ENCODE measurements at places on chromosomes 2 and 18. TPM values are rescaled to one million over a fixed set of nuclear protein-coding genes. Genes with fewer than 3 reads are reported as not detected.

Gene ANKRD30B
- polyA plus RNA-seq = 0.10 TPM

DNA sequence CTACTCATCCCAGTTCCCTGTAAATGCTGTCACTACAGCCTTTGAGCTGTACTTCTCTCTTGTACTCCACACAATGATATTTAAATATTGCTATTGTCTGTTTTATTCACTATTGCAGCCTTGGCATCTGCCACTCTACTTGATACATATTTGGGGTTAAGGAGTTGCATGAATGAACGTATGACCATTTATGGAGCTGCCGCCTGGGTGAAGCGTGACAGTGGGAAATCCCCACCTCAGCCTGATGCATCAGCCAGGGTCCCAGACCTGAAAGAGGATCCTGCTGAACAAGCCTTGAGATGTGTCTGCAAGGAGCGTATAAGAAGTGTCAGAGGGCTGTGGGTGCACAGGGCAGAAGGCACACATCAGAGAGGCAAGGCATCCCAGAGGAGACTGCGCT is 39.1 kb downstream of the MRPL35 start:
- DNase-seq = no peak
- H3K27me3 ChIP-seq = no peaks in the 10 kb centered on the region
- no peak overlapping the region for H3K27ac ChIP-seq
- no peaks in the 10 kb centered on the region for H3K4me1 ChIP-seq

Gene ALKAL2
- polyA plus RNA-seq = 4.4 TPM

GRCh38 chr2:218179782-218180181 is 13.0 kb upstream of the CXCR1 start:
- no peak overlapping the region for H3K4me3 ChIP-seq
- DNase-seq = no peak
- H3K36me3 ChIP-seq = no peaks in the 10 kb centered on the region
- peak overlapping the region; percentile 70 for H3K27ac ChIP-seq
- H3K4me1 ChIP-seq = peaks cover 22% of the 10 kb centered on the region

GRCh38 chr18:13577091-13577697 is 149.2 kb downstream of the FAM210A start:
- H3K4me1 ChIP-seq = no peaks in the 10 kb centered on the region
- H3K27ac ChIP-seq = no peak overlapping the region
- DNase-seq = no peak
- no peaks in the 10 kb centered on the region for H3K27me3 ChIP-seq

- H3K4me3 ChIP-seq = no peak overlapping the region
- H3K36me3 ChIP-seq = no peaks in the 10 kb centered on the region
- no peaks in the 10 kb centered on the region for H3K4me1 ChIP-seq
- H3K27ac ChIP-seq = no peak overlapping the region
- no peaks in the 10 kb centered on the region for H3K27me3 ChIP-seq
Observed at GRCh38 chr2:60706021-60706420, 50.0 kb upstream of the PAPOLG start.

- no peaks in the 10 kb centered on the region for H3K4me1 ChIP-seq
- no peak overlapping the region for H3K27ac ChIP-seq
- H3K4me3 ChIP-seq = no peak overlapping the region
- no peaks in the 10 kb centered on the region for H3K36me3 ChIP-seq
Observed at GRCh38 chr2:217632043-217632442, 370.8 kb downstream of the TNS1 start.

GRCh38 chr2:20647211-20647610 is 3.7 kb downstream of the HS1BP3 start:
- no peaks in the 10 kb centered on the region for H3K27me3 ChIP-seq
- peaks cover 27% of the 10 kb centered on the region for H3K4me1 ChIP-seq
- H3K36me3 ChIP-seq = peaks cover 35% of the 10 kb centered on the region

Gene MREG
- 5.5 TPM for polyA plus RNA-seq

DNA sequence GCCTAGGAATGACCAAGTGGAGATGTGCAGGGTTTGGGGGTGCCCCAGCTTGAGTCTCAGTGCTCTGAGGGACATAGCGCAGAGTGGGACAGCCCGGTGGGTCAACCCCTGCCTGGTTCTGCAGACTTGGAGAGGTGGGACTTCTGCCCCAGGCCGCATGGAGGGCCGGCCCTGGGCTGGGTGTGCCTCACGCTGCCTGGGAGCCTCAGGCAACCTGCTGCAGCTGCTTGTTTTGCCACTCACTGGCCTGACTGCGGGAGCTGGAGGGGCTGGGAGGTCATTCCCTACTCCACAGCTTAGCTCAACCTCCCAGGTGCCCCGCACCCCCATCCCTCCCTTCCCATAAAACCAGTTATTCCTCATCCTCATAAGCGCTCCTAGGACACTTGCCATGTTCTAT is 33.1 kb downstream of the ODC1 start:
- peaks cover 18% of the 10 kb centered on the region for H3K36me3 ChIP-seq
- H3K4me1 ChIP-seq = peaks cover 36% of the 10 kb centered on the region
- no peak overlapping the region for H3K4me3 ChIP-seq
- no peaks in the 10 kb centered on the region for H3K27me3 ChIP-seq

GRCh38 chr2:29603341-29603740 is 318.0 kb downstream of the ALK start:
- no peaks in the 10 kb centered on the region for H3K4me1 ChIP-seq
- no peaks in the 10 kb centered on the region for H3K36me3 ChIP-seq
- no peak overlapping the region for H3K4me3 ChIP-seq
- no peak for DNase-seq

DNA sequence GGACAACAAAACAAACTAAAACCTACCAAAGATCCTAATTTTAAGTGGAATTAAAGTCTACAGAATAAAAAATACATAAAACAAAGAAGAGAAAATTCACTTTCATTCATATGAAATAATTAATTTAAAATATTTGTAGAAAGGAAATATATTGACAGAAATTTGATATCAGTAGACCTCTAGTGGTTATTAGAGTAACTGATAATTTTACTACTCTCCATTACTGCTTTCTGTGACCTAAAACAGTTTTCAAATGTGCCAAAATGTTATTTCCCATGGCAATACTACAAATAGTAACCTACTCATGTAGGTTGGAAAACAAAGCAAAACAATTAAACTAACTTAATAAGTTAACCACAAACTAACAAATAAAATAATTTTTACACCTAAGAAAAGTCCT is 147.1 kb downstream of the NOL4 start:
- H3K4me3 ChIP-seq = no peak overlapping the region
- H3K4me1 ChIP-seq = no peaks in the 10 kb centered on the region
- no peaks in the 10 kb centered on the region for H3K36me3 ChIP-seq
- H3K27ac ChIP-seq = no peak overlapping the region
- DNase-seq = no peak

Gene DAW1
- polyA plus RNA-seq = 0.79 TPM

DNA sequence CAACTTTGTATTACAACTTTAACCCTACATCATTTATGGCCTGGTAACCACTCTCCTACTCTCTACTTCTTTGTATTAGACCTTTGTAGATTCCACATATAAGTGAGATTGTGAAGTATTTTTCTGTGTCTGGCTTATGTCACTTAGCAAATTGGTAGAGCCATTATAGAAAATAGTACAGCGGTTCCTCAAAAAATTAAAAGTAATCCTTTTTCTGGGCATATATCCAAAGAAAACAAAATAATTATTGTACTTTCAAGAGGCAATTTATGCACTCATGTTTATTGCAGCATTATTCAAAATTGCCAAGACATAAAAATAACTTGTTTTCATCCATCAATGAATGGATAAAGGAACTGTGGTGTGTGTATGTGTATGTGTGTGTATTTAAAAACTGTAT is 537.5 kb upstream of the FSIP2 start:
- H3K4me1 ChIP-seq = no peaks in the 10 kb centered on the region
- no peaks in the 10 kb centered on the region for H3K27me3 ChIP-seq
- H3K27ac ChIP-seq = no peak overlapping the region
- no peaks in the 10 kb centered on the region for H3K36me3 ChIP-seq

- H3K4me1 ChIP-seq = peaks cover 24% of the 10 kb centered on the region
- no peaks in the 10 kb centered on the region for H3K27me3 ChIP-seq
- no peak overlapping the region for H3K27ac ChIP-seq
Observed at GRCh38 chr2:46971929-46972328, 56.3 kb upstream of the MCFD2 start.
